Hippocampal formation (tissue), 2 donors: ENCODE measurements at places on chromosomes 4 and X.

DNA sequence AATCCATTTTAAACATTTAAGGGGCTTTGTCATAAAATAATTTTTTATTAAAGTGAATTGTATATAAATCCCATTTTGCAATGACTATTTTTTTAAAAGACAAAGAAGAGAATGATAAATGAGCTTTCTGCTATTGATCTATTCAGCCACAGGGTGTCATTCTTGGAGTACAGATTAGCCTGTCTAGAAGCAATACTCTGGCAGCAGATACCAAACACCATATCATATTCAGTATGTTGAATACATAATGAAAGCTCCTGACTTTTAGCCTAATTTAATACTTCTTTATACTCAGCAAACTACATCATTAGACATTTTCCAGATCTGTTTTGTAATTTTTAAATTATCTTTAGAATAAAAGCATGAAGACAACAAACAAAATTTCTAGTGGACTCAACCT lies 496.3 kb downstream of the PDGFC start:
- peak; percentile 40 for DNase-seq

- DNase-seq: no peak
Observed at GRCh38 chr4:129966175-129966574, 870.2 kb downstream of the C4orf33 start.

GRCh38 chrX:74890676-74891430 lies 34.4 kb downstream of the NEXMIF start:
- DNase-seq: no peak

DNA sequence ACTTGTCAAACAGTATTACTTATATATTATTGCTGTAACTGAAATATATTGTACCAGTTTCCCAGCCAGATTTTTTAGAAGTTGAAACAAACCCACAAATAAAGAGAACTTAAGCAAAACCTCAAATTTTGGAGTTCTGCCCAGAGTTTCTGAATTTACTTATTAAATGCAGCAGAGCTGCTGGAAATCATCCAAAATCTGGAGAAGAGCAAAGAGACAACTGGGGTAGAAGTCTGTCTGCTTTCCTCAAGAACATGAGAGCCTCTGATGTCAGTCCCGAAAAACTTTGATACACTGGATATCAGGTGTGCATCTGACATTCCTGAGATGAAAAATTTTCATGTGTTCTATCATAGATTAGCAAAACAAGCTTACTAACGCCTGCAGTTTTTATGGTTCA lies 325.9 kb downstream of the NR3C2 start:
- peak; percentile 3 for DNase-seq

- no peak for DNase-seq
Observed at GRCh38 chr4:23923840-23924239, 34.0 kb upstream of the PPARGC1A start.

GRCh38 chrX:21479695-21480270 lies 105.6 kb downstream of the CNKSR2 start:
- peak; percentile 33 for DNase-seq
